CD4-positive, alpha-beta T cell treated with Interferon gamma for 1 hour (primary cell): ENCODE measurements at places on chromosomes 16 and 17.

GRCh38 chr17:73058022-73058421, 34.5 kb downstream of the SLC39A11 start:
- no peak for DNase-seq

- DNase-seq = no peak
Observed at GRCh38 chr17:41535764-41536481, 7.8 kb upstream of the KRT19 start.

GRCh38 chr17:27944546-27945332, 51.6 kb upstream of the LYRM9 start:
- no peak for DNase-seq

DNA sequence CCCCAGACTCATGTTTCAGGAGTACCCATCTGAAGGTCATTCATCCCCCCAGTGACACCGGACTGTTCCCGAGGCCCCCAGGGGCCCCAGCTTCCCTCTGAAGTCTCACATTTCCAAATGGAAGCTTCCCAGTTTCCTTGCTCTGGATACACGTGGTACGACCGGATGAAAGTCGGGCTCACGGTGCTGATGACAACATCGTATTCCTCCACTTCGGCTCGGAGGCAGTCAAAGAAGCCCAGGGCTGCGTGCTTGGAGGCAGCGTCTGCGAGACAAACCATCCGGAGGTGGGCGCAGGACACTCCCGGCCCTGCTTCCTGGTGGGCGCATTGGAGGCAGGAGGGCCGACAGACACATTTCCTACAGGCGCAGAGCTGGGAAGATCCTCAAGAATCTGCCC, 18.7 kb downstream of the DHRS7C start:
- DNase-seq = no peak

DNA sequence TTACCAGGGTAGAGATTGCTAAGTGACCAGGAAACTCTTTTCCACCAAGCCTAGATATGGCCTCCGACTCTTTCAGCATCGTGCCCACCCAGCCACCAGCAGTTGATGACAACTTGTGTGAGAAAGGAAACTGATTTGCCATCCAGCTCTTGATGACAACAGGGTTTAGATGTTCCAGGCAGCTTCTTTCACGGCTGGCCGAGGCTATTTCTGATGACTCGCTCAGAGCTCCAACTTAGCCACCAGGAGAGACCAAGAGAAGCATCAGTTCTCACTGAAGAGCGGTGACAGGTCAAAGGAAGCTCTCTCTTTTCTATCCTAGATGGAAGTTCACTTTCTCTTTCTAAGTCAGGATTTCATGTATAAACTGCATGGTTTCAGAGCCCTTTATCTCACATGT, 61.2 kb downstream of the MPHOSPH6 start:
- no peak for DNase-seq

- DNase-seq = peak; percentile 65
Observed at GRCh38 chr17:58329810-58330537, 1.4 kb upstream of the TSPOAP1 start.

GRCh38 chr17:28426081-28426519, 20.1 kb upstream of the SLC46A1 start:
- no peak for DNase-seq

GRCh38 chr16:89241187-89242007, 23.9 kb downstream of the ZNF778 start:
- peak; percentile 91 for DNase-seq

DNA sequence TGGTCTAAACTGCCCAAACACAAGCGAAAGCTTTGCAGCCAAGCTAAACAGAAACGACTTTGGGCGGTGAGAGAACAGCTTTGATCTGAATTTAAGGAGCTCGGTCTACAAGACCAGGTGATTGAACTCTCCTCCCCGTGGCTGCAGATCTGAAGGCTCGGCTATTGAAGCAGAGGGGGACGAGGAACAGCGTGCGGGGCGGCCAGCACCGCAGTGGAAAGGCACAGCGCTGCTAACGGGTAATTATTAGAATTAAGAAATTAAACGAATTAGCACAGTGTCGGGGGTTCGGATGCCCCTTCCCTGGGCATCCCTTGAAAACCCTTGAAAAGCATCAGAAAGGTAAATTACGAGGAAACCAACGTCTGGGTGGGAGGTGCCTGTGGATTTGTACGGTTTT, 431 bp downstream of the TEKT3 start:
- no peak for DNase-seq

DNA sequence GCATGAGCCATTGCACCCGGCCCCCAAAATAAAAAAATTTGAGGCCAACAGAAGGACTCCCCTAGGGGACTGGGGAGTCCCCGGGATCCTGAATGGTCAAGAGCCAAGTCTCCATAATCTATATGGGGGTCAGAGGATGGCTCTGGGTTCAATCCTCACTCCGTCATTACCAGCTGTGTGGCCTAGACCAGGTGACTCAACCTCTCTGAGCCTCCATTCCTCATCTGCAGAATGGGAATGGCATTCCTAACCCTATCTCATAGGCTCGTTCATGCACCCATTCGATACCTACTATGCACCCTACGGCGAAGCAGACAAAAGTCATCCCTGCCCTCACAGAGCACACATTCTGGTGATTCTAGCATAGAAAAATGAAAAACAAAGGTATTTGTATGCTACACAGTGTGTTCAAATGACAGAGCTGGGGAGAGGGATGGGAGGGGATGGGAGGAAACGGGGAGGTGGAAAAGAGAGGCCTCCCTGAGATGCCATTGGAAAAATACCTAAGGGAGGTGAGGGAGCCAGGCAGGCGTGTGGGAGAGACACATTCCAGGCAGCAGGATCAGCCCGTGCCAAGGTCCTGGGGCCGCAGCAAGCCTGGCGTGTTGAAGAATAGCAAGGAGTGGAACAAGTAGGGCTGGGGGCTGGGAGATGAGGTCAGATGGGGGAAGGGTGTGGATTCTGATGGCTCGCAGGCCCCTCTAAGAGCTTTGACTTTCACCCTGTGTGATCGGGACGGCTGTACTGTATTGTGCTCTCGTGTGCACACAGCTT, 71.2 kb downstream of the RMI2 start:
- DNase-seq = no peak

DNA sequence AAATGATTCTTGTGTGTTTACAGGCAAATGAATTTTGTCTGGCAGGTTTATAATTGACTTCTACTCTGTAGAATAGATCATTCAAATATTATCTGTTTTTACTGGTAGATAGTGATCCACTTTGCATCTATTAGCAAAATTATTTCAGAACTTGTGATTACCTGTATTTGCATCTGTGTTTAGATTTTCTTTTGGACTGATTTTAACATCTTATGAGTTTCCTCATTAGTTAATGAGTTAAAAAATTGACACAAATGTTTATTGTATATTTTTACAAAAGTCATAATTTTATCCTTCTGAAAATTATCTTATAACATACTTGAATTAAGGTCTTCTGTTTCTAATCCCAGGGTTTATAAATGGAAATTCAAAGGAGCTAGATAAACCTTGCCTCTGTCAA, 132.0 kb upstream of the KCNJ16 start:
- no peak for DNase-seq

DNA sequence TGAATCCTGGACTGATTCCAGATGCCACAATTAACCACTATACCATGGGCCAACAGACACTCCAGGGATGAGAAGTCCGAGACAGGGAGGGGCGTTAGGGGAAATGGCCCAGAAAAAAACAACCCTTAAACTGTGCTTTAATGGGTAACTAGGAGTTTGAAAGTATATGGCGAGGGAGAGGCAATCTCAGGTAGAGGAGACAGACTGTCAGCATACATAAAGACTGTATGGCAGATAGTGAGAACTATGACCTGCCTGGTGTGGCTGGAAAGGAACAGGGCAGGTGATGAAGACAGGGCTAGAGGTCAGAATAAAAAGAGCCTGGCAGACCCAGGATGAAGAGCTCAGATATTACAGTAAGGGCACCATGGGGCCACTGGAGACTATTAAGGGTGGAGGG, 8.1 kb downstream of the ZZEF1 start:
- no peak for DNase-seq

DNA sequence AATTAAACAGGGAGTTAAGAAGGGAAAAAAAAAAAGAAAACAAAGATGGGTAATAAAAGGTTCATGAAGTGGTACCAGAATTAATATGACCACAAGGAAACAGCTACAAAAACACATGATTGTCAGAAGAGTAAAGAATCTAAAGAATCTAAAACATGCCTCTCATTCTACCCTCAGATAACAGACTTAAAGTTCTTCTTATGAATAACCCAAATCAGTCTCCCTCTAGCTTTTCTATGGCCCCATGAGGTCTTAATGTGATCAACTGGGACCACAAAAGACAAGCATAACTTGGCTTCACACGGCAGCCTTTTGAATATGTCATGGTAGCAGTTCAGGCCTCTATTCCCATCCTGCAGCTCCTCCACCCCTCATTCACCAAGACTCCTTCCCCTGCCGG, 6.9 kb downstream of the MYH10 start:
- DNase-seq = no peak

DNA sequence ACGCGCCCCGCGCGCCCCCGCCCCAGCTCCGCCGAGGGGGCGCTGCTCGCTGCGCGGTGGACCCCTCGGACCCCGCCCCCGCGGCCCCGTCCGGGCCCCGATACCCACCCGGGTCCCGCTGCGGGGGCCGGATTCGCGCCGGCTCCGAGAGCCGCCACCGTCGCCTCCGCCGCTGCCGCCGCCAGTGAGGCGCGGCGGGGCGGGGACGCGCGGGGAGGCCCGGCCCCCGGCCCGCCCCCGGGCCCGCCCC, at the start of gene TBC1D16:
TBC1D16 (minus strand) TSS at position 186 of the 250 bp plus-strand sequence. CDS start 22,325 bp downstream, outside the sequence.
- no peak for DNase-seq

GRCh38 chr17:76234354-76234679, 6.0 kb downstream of the RNF157 start:
- DNase-seq = no peak

- DNase-seq = no peak
Observed at GRCh38 chr17:56717471-56717870, 116.2 kb downstream of the C17orf67 start.

GRCh38 chr17:68565661-68566441, 35.3 kb downstream of the FAM20A start:
- DNase-seq = no peak

DNA sequence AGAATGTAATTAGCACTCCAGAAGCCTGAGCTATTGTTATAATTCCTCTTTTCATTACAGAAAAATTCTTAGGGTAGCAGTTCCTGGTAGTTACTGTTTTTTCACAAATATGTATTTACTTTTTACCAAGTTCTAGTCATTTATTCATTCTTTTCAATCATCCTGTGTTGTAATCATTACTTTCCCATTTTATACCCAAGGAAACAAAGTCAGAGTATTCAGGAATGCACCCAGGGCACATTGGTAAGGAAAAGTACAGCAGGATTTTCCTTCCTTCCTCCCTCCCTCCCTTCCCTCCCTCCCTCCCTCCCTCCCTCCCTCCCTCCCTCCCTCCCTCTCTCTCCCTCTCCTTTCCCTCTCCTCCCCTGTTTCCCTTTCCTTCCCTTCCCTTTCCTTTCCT, 115.9 kb upstream of the RBFOX1 start:
- no peak for DNase-seq

DNA sequence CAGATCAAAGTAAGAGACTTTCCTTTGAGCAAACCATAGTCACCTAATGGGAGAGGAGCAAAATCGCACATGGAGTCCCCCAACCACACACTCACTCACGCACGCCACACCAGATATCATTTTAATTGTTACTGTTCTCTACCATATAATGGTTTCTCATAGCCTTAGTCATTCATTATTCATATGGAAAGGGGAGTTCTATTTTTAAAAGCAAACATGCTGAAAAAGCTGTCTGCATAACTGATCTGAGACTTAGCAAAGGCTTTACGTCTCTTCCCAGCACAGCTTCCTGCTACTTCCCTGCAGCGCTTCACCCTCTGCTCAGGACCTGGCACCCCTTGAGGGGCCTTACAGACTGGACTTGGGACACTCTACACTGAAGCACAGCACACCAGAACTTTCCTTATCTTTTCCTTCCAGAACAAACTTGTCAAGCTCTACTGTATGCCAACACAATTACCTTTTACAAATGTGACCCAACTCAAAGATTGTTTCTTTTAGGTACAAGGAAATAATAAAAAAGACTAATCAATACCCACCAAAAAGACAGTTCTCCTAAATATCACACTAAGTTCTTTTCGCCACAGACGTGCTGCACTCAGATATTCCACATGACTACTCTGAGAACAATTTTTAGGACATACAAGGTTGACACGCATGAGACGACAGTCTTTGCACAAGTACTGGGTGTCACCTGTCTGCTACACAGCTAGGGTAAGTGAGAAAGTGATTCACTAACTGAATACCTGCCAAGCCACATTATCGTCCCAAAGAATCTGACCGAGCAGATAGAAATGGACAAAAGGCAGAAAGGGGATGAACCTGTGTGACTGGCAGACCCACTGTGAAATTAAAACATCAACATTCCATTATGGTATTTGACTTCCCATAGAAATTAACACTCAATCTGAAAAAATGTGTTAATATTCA, 21.5 kb downstream of the SRP68 start:
- DNase-seq = no peak

DNA sequence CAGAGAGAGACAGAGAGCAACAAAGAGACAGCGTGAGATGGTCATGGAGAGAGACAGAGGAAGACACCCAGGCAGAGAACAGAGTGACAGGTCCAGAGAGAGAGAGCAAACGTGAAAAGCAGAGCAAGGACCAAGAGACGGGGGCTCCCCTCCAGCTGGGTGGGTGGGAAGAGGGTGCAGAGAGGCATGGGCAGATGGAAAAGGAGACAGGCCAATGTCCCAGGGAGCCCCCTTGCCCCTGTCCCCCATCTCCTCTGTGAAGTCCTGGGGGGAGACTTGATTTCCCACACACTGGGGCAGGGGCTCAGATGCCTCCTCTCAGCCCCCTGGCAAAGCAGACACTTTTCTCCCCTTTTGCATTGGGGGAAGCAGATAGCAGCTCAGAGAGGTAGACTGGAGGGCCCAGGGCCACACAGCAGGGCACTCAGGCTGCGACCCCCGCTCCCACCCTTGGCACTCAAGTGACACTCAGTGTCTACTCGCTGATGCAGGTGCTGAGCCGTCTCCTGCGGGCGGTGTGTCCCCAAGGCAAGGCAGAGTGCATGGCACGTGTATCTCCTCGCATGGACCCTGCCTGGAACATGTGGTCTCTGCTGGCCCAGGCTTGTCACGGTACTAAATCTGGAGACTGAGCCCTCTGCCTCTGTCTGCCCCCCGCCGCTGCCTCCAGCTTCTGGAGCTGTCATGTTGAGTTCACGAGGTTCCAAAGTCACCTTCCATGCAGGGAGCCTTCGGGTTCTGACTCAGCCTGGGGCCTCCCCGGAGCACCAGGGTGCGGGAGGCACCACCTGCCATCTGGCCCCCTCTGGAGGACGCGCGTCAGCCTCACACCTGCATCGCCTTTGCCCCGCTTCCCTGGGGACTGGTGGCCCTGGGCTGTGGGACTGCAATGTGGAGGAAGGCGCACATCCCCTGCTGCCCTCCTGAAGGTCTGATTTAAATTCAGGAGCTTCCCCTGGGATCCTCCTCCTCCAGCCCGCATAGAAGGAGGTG, 215.9 kb upstream of the GSE1 start:
- DNase-seq = no peak

GRCh38 chr16:83245061-83245460, 562.7 kb upstream of the HSBP1 start:
- no peak for DNase-seq

GRCh38 chr17:64223931-64224629, 39.0 kb downstream of the TEX2 start:
- no peak for DNase-seq

GRCh38 chr16:48000622-48001021, 155.2 kb downstream of the ABCC12 start:
- no peak for DNase-seq

- DNase-seq = peak; percentile 13
Observed at GRCh38 chr17:21034340-21035235, 8.2 kb downstream of the USP22 start.

- no peak for DNase-seq
Observed at GRCh38 chr17:69267219-69267618, 38.6 kb upstream of the ABCA10 start.

- no peak for DNase-seq
Observed at GRCh38 chr17:31631766-31632165, 227.3 kb downstream of the COPRS start.
